ENCODE measurements at places on chromosomes 5 and 9.

DNA sequence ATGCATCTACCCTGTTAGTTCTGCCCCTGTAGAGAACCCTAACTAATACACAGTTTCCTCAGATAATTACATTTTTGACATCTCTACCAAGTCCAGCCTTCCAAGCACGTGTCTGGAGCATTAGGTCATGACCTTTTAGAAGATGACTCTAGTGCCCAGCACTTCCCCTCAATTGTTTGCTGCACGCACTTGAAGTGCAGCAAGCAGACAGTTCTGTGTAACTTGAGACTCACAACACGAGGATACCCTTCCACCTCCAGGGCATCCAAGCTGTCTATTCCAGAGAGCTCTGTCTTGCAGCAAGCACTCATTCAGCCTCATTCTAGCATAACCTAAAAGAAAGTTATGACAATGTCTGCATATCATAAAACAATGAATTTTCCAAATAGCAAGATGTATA is 1410.5 kb upstream of the CDH18 start:
- DNase-seq: no peak

GRCh38 chr5:107807431-107807830 is 136.7 kb upstream of the EFNA5 start:
- DNase-seq: no peak

- no peak for DNase-seq
Observed at GRCh38 chr5:8538821-8539220, 669.9 kb downstream of the MTRR start.

DNA sequence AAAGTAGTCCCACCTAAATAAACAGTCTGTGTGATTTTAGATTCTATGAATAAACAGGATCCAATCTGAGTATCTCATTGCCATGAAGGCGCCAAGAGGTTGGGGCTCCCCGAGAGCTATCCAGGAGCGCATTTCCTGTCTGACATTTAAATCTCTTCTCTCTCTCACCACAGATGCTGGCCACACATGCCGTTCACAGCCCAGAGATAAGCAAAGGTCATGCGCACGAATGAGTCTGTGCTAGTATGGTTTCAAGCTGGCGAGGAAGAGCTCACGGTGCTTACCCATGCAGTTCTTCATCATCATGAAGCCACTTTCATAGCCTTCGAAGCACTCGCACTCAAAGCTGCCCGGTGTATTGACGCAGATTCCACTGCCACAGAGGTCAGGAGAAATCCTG is 199.4 kb downstream of the FBN2 start:
- DNase-seq: no peak

DNA sequence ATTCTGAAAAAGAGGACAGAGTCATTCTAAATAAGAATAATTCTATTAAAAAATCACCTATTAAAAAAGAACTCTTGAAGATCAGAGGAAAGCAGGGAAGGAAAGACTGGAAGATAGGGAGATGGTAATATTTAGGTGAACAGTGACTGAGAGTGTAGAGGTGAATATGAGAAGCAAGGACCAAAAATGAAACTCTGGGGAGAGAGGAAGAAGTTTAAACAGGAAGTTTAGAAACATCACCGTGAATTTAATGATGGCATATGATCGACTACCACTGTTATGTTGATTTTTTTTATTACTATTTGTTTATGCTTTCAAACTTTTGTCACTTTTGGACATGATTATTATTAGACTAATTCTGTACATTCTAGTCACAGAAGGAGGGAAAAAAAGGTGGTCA is 1.7 kb upstream of the SPINK6 start:
- no peak for DNase-seq

Measured in NCI-H1417 treated with DMSO at 0.1 percent for 48 hours (cell line).